ENCODE measurements at places on chromosomes 3 and 15.

GRCh38 chr15:33157371-33158037 lies 37.0 kb downstream of the FMN1 start:
- DNase-seq, result no peak

GRCh38 chr3:31978553-31978952 lies 2.5 kb downstream of the OSBPL10 start:
- no peak for DNase-seq

GRCh38 chr3:61903931-61904657 lies 342.7 kb downstream of the PTPRG start:
- no peak for DNase-seq

- DNase-seq, result peak; percentile 82
These were observed 1.9 kb downstream of the GATA2 start for GRCh38 chr3:128490915-128491690.

- no peak for DNase-seq
These were observed 19.0 kb downstream of the FAH start for GRCh38 chr15:80171787-80172186.

GRCh38 chr15:77526595-77527163 lies 106.0 kb downstream of the HMG20A start:
- no peak for DNase-seq

DNA sequence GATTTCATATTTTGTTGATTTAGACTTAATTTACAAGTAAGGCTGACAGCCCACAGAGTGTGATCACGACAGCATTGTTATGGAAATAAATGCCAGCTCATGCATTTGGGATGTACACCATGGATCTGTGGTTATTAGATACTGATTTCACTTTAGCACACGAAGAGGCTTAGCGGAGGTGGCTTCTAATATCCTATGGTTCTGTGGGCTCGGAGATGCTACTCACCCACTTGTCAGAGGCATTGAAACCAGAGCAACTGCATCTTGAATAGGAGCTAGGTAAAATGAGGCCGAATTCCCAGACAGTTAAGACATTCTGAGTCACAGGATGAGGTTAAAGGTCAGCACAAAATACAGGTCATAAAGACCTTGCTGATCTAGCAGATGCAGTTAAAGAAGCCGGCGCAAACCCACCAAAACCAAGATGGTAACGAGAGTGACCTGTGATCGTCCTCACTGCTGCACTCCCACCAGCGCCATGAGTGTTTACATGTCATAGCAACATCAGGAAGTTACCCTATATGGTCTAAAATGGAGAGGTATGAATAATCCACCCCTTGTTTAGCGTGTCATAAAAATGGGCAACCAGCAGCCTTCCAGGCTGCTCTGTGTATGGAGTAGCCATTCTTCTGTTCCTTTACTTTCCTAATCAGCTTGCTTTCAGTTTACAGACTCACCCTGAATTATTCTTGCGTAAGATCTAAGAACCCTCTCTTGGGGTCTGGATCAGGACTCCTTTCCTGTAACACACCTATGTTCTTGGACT lies 117.5 kb downstream of the PGPEP1L start:
- DNase-seq, result no peak

GRCh38 chr15:101004500-101004899 lies 85.3 kb downstream of the LRRK1 start:
- DNase-seq, result no peak

DNA sequence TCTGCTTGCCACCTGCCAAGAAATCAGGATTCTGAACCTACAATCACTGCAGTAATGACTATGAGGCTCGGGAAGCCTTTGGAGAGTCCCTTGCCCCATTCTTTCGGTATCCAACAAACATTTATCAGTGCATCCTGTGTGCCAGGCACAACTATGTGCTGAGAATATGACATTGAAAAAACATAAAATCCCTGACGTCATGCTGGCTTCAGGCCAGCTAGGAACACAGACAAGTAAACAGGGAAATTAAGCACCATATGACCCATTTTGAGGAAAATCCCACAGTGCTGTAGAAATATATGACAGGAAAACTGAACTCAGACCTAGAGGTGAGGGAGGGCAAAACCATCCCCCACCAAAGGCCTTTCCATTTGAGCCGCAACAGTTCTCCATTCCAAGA lies 34.1 kb upstream of the DET1 start:
- no peak for DNase-seq

DNA sequence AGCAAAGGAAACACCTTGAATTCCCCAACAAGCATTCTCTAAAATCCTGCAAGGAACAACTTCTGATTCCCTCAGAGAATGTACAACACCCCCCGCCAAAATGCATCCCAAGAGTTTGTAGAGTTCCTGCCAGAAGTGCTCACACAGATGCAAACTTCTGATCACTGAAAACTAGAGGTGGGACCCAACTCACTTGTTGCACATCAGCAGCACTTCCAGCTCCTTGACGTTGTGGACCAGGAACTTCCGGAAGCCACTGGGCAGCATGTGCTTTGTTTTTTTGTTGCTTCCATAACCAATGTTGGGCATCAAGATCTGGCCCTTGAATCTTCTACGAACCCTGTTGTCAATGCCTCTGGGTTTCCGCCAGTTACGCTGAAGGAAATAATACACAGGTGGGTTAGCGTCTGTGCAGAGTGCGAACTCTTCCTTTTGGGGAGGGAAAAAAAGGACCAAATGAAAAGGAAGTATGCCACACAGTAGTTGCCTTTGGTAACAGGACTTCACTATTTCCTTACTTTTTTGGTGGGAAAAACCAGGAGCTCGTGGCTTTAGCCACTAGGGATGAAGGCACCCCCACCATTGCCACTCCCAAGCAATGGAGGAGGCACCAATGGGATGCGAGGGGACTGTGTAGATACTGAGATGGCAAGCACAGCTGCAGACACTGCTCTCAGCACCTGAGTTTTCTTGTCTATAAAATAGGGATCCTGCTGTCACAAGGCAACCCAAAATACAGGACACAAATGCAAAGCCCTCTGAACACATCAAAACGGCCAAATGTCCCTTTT lies 2.0 kb downstream of the RPL32 start:
- DNase-seq, result no peak

- DNase-seq, result no peak
These were observed 2.7 kb downstream of the RNF13 start for GRCh38 chr3:149815728-149816127.

DNA sequence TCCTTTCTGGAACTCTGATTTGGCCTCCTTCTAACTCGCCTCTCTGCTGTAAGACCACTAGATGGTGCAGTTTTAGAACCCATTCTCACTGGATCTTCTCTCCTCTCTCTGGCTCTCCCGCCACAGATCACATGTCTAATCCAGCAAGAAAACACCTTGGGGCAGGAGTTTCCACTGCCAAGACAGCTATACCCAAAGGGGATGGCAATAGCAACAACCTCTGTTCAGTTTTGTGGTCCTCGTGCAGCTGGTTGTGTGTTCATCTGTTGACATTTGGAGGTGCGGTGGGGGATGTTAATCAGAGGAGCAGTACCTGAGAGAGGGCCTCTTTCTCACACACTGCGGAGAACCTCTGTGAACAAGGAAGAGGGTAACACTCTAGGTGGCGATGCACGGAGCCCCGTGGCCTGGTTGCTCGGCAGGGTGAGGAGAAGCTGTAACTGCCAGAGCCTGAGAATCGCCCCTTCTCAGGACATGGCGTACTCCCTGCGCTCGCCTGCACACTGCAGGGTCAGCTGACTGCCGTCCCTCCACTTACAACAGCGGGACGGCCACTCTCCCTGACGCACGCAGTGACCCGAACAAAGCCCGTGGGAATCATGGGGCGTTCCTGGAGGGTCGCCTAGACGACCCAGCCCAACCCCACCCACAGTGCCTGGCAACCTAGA lies at the start of gene TEX55:
TSS of gene TEX55 (plus strand) at position 666 of the 668 bp plus-strand sequence. CDS start 25 bp downstream, outside the sequence.
- DNase-seq, result no peak

- no peak for DNase-seq
These were observed 3.0 kb downstream of the ZNF589 start for GRCh38 chr3:48243886-48244285.

DNA sequence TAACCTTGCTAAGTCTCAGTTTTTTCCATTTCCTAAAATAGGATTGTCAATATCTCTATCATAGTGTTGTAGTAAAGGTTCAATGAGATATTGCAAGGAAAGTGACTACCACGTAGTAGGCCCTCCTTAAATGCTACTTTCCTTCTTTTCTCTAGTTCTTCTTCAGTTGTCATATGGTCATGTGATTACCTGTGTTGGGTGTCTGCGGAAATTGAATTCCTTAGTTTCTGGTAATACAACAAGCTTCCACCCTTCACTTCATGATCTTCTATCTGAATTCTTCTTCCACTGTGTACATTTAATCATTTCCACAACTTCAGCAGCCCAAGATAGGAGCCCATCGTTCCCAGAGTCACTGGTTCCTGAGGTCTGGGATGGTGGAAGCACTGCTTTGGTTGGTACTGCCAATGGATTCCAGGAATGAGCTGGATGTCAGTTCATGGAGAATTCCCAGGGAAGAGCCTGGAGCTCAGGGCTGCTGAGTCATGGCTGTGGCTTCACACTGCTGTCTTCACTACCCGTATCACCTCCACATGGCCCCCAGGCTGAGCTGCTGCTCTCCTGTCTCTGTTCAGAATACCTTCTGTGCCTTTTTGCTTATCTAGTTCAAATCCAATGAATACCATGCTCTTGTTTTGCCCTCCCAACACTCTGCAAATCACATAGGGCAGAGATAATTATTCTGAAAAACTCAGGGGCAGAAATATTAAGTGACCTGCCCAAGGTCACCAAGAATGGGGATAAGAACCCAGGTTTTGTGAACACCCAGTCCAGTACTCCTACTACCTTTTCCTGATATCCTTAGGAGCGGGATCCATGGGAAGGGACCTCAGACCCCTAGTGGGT lies 98.6 kb downstream of the RPL39L start:
- DNase-seq, result no peak

DNA sequence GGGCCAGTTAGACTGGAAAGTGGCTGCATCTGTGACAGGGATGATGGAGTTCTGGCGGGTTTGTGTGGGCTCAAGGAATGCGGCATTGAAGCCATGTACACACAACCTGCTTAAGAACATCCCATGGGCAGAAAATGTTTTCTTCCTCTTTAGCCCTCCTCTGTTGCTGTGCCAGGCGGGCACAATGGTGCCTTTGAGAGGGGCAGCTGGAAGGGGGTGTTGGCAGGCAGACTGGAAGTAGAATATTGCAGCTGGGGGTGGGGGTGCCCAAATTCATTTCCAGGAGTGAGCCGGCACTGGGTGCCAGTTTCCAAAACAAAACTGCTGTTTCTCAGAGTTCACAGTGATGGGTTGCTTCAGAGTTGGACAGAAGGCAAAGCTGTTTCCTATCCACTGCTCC lies 91.8 kb upstream of the ETV5 start:
- no peak for DNase-seq

- no peak for DNase-seq
These were observed 472.2 kb downstream of the GRM7 start for GRCh38 chr3:7333125-7333524.
